ENCODE measurements at places on chromosomes 1 and 21.
A peak's percentile ranks its signal among the peaks of the same experiment; 100 is the strongest.

- DNase-seq = no peak
Measured at GRCh38 chr1:59194621-59195020, 102.3 kb upstream of the FGGY start.

- no peak for DNase-seq
Measured at GRCh38 chr1:231653632-231654031, 27.0 kb downstream of the DISC1 start.

GRCh38 chr1:16612332-16613172 is 812 bp downstream of the NBPF1 start:
- peak; percentile 77 for DNase-seq

DNA sequence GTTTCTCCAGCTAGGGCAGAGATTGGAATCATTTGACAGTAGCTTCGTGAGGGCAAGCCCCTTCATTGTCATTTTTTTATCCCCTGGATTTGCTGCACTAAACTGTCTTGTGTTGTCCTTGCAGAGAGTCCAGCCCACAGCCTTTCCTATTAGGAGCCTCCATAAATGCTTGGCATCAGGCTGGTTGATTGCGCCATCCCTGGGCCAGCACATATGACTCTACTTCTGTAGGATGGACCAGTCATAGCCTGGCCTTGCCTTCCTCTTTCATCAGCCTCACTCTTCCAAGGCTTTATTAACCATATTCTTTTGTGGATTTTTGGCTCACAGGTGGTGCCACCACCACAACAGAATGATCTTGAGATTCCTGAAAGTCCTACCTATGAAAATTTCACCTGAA is 31.4 kb downstream of the LY9 start:
- peak; percentile 26 for DNase-seq

GRCh38 chr21:17461014-17461413 is 51.8 kb upstream of the CXADR start:
- DNase-seq = peak; percentile 73

- no peak for DNase-seq
Measured at GRCh38 chr1:207925210-207925609, 14.3 kb upstream of the CD34 start.

- no peak for DNase-seq
Measured at GRCh38 chr1:6101826-6102531, 56.3 kb downstream of the KCNAB2 start.

DNA sequence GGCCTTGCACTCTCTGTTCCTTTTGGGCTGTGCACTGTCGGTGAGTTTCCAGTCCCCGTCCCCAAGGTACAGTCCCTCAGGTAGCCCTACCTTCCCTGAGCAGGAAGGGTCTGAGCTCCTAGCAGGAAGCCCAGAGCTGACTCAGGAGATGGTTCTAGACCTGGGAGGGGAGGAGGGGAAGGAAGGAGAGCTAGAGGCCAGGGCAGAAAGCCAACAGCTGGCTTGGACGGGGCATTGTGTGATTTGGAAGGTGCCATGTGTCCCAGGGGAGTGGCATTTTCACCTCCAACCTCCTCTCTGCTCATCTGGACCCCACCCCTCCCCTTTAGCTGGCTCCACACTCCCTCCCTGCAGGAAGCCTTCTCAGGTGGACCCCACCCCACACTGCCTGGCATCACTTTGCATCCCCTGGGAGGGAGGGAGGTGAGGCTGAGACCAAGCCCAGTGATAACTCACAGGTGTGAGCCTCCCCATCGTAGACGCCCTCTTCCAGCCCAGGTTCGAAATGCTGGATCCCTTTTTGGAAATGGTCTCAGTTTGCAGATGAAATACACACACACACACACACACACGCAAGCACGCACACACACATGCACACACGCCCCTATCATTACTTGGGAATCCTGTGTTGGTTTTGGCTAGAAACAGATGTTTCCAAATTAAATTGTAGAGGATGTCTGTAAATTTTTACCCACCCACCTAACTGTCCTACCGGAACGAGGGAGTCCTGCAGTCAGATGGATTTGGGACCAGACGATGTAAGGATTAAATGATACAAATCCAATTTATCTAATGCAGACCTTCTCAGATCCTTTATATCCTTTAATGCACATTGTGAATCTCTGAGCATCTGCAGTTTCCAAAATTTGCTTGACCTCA is 19.7 kb upstream of the IFNLR1 start:
- no peak for DNase-seq

- no peak for DNase-seq
Measured at GRCh38 chr1:183609759-183610452, 19.6 kb upstream of the NCF2 start.
